Upper lobe of right lung (tissue), 1 donor: ENCODE measurements at places on chromosomes 13 and 19.

DNA sequence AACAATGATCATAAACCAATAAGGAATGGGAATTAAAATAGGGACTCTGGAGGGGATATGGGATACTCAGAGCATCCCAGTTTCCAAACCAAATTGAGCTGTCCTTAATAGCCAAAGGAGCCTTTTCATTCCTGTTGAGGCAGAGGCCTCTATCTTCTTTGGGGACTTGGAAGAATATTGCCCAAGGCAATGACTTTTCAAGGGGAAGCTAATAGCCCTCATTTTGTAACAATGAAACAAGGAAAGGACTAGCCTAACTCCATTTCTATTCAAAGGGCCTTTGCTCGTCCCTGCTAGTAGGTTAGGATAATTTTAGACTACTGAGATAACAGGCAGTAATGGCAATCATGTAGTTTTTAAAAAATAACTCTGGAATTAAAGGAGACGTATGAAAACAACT is 789.8 kb upstream of the SLITRK5 start:
- H3K27ac ChIP-seq = no peak overlapping the region
- no peaks in the 10 kb centered on the region for H3K36me3 ChIP-seq
- no peaks in the 10 kb centered on the region for H3K4me1 ChIP-seq
- no peaks in the 10 kb centered on the region for H3K27me3 ChIP-seq

- H3K4me3 ChIP-seq = no peak overlapping the region
- peaks cover 4% of the 10 kb centered on the region for H3K4me1 ChIP-seq
- no peaks in the 10 kb centered on the region for H3K36me3 ChIP-seq
- no peak for DNase-seq
- H3K27ac ChIP-seq = no peak overlapping the region
Measured at GRCh38 chr19:35851213-35852028, 883 bp downstream of the NPHS1 start.

DNA sequence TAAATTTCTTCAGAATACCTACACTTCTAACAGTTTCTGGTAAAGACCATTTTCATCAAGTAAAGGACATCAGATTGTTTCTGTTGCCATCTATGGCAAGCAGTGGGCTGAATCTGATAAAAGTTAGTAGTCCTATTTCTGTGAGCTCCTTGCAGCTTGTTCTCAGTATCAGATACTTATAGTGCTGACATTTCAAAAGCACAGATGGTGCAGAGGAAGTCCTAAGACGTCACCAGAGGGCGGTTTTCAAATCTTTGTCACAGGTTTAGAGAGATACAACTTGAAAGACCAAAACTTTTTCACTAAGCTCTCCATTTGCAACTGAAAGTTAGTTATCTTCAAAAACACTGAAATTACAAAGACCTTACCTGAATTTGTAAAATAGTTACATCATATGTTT is 719.8 kb downstream of the SLITRK1 start:
- H3K4me3 ChIP-seq = no peak overlapping the region
- no peak for DNase-seq
- no peaks in the 10 kb centered on the region for H3K4me1 ChIP-seq
- no peaks in the 10 kb centered on the region for H3K27me3 ChIP-seq

DNA sequence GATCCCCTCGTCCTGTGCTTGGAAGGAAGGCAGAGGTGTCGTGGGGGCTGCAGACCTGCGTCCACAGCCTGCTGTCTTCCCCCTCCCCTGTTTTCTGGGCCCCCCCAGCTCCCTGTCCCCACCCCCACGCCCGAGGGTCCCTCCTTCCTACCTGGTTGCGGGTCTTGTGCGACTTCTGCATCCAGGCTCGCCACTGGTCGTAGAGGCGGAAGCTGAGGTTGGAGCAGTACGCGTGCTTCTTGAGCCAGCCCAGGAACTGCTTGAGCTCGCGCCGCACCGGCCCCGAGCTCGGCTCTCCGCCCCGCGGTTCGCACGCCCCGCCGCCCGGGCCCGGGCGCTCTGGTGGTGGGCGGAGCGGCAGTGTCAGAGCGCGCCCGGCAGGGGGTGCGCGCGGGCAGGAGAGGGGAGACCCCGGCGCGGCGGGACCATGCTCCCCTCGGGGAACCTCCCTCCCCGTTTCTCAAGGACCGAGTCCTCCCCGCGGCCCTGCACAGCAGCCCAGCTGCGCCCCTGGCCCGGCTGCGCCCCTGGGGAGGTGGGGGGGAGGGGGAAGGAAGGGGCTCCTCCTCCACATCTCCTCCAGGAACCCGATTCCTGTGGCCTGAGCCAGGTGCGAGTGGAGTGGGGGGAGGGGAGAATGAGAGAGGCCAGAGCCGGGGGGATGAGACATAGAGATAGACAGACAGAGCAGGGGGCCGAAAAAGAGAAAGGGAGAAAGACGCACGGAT is 5.7 kb downstream of the REX1BD start:
- no peak overlapping the region for H3K27ac ChIP-seq
- H3K4me3 ChIP-seq = peak overlapping the region; percentile 38
- H3K36me3 ChIP-seq = peaks cover 15% of the 10 kb centered on the region
- H3K4me1 ChIP-seq = peaks cover 21% of the 10 kb centered on the region
- peaks cover 10% of the 10 kb centered on the region for H3K27me3 ChIP-seq

DNA sequence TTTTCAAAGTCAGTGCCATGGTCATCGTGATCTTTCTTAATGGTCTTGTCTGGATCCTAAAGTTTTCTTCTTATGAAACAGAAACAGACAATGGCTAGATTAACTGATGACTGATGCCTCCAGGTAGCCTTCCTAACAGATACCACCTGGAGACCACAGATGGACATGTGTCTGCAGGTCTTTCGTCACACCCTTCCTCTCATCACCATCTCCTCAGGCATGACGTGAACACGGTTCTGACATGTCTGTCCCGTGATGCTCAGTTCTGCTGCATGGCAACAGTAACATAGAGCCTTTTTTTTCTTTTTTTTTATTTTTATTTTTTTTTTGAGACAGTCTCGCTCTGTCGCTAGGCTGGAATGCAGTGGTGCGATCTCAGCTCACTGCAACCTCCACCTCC is 13.1 kb upstream of the LAMP1 start:
- H3K27ac ChIP-seq = no peak overlapping the region
- H3K27me3 ChIP-seq = peaks cover 7% of the 10 kb centered on the region
- H3K4me1 ChIP-seq = no peaks in the 10 kb centered on the region

DNA sequence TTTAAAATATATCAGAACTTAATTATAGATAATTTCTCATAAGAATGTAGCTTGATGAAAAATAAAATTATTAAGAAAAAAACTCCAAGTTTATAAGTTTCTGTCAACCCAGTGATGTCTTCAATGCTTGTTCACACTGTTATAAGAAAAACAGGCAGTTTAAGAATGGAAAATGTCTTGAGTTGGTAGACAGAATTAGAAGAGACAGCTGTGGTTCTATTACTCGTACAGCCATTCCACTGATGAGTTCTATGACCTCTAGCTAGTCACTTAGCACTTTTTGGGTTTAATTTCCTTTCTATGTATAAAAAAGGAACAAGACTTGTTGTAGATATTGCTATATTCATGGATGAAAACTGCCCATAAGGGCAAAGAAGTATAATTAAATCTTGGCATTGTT is 1013.1 kb upstream of the ATXN8OS start:
- DNase-seq = no peak
- no peak overlapping the region for H3K4me3 ChIP-seq
- H3K4me1 ChIP-seq = no peaks in the 10 kb centered on the region

DNA sequence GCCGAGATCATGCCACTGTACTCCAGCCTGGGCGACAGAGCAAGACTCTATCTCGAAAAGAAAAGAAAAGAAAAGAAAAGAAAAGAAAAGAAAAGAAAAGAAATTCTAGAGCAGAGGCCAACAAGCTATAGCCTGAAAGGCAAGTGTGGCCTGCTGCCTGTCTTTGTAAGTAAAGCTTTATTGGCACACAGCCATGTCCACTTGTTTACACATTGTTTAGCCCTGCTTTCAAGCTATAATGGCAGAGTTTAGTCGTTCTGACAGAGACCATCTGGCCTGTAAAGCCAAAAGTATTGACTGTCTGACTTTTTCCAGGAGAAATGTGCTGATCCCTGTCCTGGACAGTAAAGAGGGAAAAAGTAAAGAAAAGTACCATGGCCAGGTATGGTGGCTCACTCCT is 18.3 kb downstream of the NWD1 start:
- no peak overlapping the region for H3K27ac ChIP-seq
- no peaks in the 10 kb centered on the region for H3K27me3 ChIP-seq
- no peak overlapping the region for H3K4me3 ChIP-seq
- DNase-seq = no peak

GRCh38 chr13:91238036-91238435 is 109.5 kb upstream of the MIR17HG start:
- H3K27me3 ChIP-seq = no peaks in the 10 kb centered on the region
- no peak overlapping the region for H3K27ac ChIP-seq
- DNase-seq = no peak
- H3K4me1 ChIP-seq = no peaks in the 10 kb centered on the region
- no peak overlapping the region for H3K4me3 ChIP-seq

DNA sequence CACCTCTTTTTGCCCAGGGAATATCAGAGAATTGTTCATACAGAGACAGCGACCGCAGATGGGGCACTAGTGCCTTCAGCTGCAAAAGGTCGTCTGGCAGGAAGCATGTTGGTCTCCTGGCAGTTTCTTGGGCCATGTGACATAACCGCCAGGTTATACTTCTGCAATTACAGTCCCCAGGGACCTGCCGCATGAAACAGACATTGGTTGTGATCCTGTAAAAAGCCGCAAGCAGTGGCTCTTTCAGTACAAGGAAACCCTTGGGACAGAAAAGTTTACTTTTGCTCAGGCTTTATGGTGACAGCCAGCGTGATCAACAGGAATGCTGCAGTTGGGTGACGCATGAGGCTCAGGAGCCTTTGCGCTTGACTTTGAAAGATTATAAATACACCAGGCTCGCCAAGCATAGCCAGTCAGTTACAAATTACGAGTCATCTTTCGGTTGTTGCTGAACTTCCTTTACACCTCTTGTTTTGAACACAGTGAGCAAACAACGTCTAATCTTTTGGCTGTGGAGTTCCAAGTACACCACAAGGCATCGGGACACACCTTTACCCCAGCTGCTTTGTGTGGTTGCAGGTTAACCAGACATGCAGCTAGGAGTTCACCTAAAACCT is 50.5 kb upstream of the UBE2L5 start:
- H3K36me3 ChIP-seq = no peaks in the 10 kb centered on the region
- H3K4me1 ChIP-seq = peaks cover 13% of the 10 kb centered on the region
- H3K27me3 ChIP-seq = no peaks in the 10 kb centered on the region

- H3K4me3 ChIP-seq = no peak overlapping the region
- H3K27me3 ChIP-seq = no peaks in the 10 kb centered on the region
- no peak overlapping the region for H3K27ac ChIP-seq
Measured at GRCh38 chr13:49063497-49063896, 87.8 kb downstream of the FNDC3A start.

DNA sequence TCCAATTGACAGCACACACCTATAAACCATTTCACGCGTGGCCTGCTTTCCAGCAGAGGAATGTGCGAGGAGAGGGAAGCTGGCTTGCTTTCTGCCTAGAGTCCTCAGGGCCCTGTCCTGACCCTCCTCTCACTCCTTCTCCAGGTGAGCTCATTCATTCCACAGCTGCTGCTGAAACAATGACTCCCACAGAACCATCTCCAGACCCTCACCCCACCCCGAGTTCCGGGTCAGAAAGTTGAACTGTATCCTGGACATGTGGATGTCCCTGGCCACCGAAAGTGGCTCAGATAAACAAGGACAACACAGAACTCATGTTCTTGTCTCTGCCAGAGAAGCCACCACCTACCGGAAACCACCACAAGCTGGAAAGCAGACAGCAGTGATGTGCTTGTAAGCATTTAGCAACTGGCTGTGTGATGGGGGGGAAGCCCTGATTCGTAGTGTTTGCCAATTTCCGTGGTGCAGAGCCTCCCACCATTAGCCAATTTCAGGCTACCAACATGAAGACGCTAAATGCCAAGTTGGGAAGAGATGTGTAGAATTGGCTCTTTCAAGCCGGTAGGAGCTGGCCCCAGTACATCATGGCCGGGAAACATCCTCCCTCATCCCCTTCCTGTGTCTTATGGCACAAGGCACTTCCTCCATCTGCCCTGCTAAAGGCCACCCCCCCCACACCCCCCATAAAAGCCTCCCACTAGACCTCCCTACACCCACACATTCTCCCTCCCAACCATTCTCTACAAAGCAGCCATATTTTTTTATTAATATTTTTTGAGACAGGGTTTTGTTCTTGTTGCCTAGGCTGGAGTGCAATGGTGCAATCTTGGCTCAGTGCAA is 5.0 kb downstream of the SYCE2 start:
- H3K27ac ChIP-seq = peak overlapping the region; percentile 60
- no peaks in the 10 kb centered on the region for H3K36me3 ChIP-seq
- no peak overlapping the region for H3K4me3 ChIP-seq
- no peak for DNase-seq
- H3K27me3 ChIP-seq = no peaks in the 10 kb centered on the region
- H3K4me1 ChIP-seq = peaks cover 24% of the 10 kb centered on the region

DNA sequence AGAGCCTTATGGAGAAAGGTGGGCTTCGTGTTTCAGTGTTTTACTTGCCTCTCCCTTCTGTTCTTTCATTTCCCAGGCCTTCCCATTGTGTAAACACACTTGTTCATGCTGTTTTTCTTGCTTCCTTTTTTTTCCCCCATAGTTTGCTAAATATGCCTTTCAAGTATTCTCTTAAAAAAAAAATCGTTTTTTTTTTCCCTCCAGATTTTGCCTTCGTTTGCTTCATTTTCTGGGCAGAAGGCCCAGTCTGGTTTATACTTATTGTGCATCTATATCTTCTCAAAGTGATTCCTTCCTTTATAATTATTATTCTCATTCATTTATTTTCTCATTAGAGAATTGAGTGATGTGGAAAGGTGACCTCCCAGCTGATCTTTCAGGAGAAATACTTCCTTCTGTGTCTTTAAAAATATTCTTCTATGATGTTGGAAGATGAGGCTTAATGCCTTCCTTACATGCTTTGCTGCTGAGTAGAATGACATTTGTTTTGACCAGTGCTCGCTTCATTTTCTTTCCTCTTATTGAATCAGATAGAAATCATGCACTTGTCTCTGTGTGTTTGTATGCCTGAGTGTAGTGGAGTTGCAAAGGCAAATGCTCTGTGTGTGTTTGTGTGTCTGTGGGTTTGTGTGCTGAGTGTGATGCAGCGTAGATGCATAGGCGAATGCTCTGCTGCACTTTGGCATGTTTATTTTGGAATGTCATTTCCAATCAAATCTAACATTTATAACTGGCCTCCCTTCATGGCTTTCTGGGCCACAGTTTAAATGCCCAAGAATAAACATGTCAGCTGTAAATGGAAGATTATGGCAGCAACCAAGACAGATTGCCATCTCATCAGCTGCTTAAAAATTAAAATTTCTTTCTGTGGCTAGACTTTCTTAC is 591.4 kb downstream of the FGF9 start:
- H3K4me1 ChIP-seq = no peaks in the 10 kb centered on the region
- DNase-seq = no peak
- no peak overlapping the region for H3K27ac ChIP-seq

DNA sequence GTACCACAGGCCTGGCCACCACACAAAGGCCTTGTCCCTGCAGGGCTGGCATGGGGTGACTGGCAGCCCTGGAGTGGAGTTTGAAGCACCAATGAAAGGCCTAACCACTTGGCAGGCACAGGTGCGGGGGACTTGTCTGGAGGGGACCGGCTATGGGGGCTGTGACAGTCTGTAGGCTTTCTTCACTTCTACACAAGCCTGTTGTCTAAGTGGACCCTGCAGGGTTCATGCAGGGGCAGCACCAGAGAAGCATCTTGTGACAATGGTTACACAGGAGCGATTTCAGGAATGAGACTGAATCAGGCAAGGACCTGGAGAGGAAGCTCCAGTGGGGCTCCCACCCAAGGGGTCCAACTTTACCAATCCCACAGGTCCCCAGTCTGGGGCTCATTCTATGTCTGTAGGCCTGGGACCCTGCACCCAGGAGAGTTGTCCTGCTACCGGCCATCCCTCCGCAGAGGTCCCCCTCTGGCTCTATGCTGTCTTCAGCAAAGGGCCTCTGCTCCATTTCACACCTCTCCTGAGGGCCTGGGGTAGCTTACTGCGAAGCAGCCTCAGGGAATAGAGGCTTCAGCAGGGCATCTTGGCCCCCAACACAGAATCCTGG is 2.3 kb upstream of the ZNF837 start:
- DNase-seq = no peak
- no peaks in the 10 kb centered on the region for H3K27me3 ChIP-seq
- H3K4me3 ChIP-seq = no peak overlapping the region
- peaks cover 29% of the 10 kb centered on the region for H3K4me1 ChIP-seq
- no peak overlapping the region for H3K27ac ChIP-seq
